ENCODE measurements at places on chromosomes 4 and X.

DNA sequence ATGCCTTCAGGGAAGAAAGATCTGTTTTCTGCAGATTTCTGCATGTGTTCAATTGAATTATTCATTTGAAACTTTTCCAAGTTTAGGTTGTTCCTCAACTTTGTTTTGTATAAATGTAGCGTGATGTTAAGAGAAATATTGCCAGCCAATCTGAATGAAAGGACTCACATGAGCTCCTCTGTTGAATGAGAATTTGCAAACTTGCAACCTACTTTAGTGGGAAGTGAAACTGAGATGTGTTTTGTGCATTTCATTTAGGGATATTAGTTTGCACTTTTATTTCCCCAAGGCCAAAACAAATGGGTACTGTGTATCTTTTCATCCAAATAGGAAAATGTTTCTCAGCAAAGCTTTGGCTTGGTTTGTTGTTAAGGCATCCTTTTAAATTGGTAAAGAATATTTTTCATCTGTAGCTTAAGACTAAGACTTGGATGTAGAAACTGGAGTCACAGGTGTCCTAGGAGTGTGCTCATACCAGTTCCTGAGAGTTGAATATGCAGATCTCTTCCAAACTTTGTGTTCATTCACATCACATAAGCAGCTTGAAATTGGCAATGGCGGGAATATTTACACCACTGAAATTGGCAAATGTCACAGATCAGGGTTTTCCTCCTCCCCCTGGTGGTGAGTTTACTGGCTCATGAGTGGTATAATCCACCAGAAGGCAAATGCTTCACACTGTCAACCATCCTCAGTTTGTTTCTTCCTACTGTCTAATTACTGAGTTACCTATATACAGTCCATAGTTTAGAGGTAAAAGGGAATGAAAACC lies 193.6 kb upstream of the BANK1 start:
- no peak for DNase-seq

- DNase-seq: no peak
Observed at GRCh38 chr4:41143311-41144039, 70.9 kb downstream of the APBB2 start.

GRCh38 chrX:153812220-153812619 lies 17.8 kb downstream of the SSR4 start:
- DNase-seq: no peak

DNA sequence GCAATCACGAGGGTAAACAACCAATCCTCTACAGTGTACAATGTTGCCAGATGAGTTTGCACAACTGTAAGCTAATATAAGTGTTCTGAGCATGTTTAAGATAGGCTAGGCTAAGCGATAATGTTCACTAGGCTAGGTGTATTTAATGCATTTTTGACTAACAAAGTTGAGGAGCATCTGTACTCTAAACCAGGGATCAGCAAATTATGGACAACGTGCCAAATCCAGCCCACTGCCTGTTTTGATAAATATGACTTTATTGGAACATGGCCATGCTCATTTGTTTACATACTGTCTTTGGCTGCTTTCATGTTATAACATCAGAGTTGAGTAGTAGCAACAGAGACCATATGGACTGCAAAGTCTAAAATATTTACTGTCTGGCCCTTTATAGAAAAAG lies 46.3 kb upstream of the ARHGEF6 start:
- peak; percentile 35 for DNase-seq

- DNase-seq: no peak
Observed at GRCh38 chr4:47913330-47913729, 1.1 kb downstream of the NFXL1 start.

GRCh38 chrX:150542846-150543229 lies 25.6 kb upstream of the MTM1 start:
- no peak for DNase-seq

Measured in NCI-H2029 (cell line).